ENCODE measurements at places on chromosomes 2 and 18.

DNA sequence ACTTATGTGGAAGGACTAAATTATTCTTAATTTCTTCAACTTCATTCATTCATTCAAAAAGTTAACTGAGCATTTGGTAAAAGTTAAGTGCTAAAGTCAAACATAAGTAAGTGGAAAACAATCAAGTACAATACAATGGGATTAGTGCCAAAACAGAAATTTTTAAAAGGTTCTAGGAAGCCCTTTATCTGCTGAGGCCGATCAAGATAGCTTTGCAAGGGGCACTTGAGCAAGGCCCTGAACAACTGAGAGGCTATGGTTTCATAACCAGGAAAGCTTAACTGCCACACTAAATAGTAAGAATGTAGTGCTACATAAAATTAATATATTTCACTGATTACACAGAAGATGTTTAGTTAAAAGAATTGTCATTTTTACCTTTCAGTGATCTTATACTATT lies 76.5 kb downstream of the NOL10 start:
- no peak for DNase-seq

DNA sequence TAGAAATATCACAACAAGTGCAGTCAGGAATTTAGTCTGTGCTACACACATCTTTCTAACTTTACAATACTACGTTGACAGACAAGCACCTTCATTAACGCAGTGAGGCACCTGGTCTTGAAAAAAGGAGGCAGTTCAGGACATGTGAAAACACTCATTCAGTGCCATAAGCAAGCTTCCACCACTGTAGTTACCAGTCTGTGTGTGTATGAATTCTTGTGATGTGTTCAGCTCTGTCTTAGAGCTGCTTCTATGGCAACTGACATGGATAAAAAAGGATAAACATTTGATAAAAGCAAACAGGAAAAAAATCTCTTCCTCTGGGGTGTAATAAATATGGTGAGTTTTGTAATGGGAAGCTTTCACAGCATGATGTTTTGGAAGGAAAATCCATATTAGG lies 623.8 kb upstream of the NXPH2 start:
- no peak for DNase-seq

- no peak for DNase-seq
Observed at GRCh38 chr2:156399224-156399949, 36.8 kb upstream of the GPD2 start.

DNA sequence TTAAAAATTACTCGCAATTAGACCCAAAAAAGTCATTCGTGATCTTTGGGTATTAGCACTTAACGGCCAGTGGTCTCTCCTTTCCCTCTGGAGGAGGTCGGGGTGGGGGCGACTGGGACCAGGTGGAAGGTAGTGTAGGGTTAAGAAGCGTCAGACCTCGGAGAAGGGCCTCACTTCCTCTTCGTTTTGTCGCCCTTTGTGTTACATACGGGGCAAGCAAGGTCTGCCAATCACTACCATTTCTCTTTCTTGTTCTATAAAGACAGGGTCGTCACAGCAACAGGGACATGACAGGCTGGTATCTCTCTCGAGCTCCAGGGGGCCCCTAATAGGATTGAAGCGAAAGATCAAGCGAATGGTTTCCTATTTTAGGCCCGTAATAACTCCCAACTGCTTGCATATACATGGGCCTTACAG lies 136.6 kb downstream of the INSIG2 start:
- DNase-seq = no peak

DNA sequence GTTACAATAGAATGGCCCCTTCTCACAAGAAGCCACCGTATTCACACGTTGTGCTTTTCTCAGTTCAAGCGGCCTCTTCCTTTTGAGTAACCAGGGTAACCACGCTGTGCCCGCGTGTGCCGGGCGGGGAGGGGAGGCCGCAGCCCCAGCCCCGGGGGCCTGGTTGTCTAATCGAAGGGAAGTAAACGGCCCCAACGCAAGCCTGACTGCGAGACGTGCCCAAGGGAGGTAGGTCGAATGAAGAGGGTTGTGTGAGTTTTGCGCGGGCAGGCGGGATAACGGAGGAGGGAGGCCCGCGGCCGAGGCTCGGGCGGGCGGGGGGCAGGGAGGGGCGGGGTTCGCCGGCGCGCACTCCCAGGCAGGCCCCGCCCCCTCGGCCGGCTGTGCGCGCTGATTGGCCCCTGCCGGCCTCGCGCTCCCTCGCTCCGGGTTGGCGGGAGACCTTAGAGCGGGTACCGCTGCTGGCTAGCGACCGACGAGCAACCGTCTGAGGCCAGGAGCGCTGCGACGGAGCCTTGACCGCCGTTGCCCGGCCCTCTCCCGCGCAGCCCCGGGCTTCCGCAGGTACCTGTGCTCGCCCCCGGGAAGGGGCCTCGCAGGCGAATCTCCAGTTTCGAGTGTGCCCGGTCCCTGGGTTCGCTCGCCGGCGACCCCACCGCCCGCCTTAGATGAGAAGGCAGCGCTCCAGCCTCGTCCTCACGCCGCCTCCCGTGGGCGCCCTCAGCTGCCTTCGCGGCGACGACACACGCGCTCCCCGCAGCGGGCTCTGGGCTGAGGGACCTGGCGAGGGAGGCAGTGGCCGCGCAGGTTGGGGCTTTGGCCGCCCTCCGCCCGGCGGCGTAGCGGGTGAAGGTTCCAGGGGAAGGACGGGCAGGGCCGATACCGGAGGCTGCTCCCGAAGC lies at the start of gene SPDYA:
Gene SPDYA, plus strand, starts transcription at position 451 of the 902 bp plus-strand sequence. CDS start 5,181 bp downstream, outside the sequence.
- DNase-seq = peak; percentile 93

GRCh38 chr18:45250479-45250878 lies 364.8 kb upstream of the SLC14A2 start:
- no peak for DNase-seq

DNA sequence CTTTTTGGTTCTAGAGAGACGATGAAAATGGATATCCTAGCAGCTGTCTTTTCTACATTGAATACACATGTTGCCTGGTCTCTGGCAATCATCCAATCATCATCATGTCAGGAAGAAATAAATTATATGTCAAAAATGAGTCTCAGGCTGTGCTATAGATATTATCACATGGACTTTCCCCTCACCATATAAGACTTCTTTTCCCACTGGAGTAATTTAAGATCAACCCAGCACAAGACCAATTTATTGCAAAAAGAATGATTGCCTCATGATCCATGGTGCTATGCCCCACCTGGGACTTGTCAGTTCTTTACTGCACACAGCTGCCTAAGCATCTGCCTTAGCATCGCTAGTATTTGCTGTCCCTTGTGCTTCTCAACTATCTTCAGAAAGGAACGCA lies 783.7 kb upstream of the TMEFF2 start:
- DNase-seq = no peak

GRCh38 chr2:238947920-238948710 lies 100.2 kb downstream of the TWIST2 start:
- DNase-seq = peak; percentile 43

GRCh38 chr2:148501545-148501944 lies 143.0 kb upstream of the EPC2 start:
- DNase-seq = no peak

DNA sequence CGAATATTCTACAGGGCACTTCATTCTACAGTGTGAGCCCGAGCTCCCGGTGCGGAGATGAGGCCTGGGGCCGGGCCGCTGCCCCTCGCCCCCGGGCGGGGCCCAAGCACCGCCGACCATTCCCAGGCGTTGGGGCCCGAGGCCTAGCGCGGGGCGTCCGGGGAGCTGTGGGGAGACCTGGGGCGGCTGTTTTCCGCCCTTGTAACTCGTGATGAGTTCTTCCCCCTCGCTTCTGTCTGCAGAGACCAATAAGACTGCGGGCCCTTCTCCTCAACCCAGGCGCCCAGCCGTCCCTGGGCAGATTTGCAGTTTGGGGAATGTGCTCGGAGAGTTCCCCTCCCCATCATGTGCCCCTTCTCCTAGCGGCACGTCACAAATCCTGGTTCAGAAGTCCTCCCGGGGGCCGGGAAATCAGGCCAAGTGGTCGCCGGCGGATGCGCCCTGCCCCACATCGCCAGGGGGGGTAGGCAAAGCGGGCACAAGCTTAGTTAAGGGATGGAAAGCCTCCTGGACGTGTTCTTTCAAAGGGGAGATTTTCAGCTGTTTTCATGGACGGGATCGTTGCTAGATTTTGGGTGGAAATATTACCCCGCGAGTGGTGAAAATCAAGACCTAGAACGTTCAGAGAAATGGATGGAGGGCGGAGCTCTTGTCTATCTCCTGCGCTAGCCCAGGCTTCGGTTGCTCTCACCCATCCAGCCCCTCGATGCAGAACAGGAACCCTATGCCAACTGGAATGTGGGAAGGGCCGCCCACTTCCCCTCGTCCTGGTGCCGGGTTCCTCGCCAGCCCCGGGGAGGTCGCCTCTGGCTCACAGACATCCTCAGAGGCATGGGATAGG lies 18.8 kb upstream of the HAAO start:
- peak; percentile 80 for DNase-seq

DNA sequence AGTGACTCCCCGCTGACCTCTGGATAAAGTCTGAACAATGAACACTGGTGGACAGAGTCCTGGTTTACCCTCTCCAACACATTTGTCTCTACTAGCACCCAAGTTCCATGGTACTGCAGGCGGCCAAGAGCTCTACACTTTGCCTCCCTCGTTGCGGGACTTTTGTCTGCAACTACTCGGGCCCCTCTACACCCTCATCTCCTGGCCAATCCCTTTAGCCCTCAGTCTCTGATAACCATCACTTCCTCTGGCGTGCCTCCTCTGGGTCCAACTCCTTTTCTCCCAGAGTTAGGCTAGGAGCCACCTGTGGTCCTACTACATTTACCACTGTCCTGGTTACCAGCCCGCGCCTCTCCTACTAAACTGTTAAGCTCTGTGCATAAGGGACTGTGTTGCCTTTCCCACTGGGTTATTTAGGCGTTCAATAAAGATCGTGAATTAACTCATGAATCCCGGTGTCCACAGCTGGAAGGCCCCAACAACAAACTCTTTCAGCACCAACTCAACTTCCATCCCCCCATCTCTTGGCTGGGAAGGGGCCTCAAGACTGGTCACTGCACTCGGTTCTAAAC lies 757 bp downstream of the HDHD2 start:
- DNase-seq = no peak

GRCh38 chr2:155975734-155976133 lies 356.8 kb downstream of the NR4A2 start:
- no peak for DNase-seq

DNA sequence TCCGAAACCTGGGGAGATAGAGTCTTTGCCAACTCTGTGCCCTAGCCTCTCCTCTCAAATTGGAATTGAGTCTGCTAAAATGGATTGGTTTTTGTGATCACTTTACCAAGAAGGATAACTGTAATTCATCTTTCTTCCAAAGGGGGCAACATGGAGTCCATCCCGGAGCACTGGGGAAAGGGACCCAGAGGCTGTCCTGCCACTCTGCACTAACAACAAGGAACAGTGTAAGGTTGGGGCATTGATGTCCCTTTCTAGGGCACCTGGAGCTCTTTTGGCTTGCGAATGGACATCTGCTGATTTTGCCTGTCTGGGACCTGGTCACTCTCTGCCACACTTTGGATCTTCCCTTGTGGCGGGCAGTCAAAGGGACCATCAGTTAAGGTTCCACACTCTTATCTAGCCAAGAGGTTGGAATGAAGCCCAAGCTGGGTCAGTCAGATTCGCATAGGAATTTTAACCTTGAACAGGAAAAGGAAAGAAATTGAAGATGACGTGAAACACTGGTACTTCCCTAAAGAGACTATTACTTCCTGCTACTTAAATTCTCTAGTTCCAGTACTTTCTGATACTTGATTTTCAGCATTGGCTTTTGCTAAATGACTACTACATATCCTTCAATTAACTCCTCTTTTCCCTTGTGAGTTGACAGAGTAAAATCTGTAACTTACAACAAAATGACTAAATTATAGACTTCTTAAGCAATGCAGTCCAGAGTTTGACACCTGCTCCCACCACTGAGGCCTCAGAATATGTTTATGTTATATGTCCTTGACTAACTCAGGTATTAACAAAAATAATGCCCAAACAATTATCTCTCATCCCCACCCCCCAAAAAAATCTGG lies 64.7 kb upstream of the KLF7 start:
- no peak for DNase-seq

GRCh38 chr18:21183670-21184069 lies 58.4 kb upstream of the GREB1L start:
- no peak for DNase-seq

DNA sequence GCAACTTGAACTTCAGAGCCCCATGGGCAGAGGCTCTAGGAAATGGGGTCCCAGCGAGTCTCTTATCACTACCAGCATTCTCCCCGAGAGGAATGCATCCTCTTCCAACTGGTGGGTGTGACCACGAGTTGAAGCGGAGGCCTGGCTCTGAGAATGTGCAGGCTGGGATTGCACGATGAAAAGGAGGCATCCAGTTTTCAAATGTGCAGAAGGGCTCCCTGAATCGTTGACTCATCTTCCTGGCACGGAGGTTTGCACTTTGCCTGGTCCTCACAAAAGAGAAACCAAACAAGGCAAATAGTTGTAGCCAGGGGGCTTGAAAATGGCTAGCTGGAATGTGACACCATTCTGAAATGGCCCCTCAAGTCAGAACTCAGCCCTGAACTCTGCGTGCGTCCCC lies 216.7 kb downstream of the GLI2 start:
- DNase-seq = no peak

DNA sequence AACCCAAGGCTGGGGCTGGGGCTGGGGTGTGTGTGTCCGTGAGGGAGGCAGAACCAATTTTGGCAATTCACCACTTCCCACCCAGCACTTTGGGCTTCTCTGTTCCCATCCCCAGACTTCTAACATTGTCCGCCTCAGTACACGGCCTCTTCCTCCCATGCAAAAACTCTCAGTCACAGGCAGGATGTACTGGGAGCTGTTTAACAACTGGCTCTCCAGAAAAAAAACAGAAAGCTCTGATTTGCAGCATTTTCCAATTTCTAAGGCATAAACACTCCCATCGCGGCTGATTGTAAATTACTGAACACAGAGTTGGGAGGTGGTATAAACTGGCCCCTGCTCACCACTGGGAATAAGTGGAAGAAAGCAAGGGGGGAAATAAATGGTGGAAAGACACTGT lies 73.1 kb upstream of the MAP4K3 start:
- DNase-seq = no peak

GRCh38 chr2:59824314-59824713 lies 729.1 kb downstream of the BCL11A start:
- DNase-seq = no peak

DNA sequence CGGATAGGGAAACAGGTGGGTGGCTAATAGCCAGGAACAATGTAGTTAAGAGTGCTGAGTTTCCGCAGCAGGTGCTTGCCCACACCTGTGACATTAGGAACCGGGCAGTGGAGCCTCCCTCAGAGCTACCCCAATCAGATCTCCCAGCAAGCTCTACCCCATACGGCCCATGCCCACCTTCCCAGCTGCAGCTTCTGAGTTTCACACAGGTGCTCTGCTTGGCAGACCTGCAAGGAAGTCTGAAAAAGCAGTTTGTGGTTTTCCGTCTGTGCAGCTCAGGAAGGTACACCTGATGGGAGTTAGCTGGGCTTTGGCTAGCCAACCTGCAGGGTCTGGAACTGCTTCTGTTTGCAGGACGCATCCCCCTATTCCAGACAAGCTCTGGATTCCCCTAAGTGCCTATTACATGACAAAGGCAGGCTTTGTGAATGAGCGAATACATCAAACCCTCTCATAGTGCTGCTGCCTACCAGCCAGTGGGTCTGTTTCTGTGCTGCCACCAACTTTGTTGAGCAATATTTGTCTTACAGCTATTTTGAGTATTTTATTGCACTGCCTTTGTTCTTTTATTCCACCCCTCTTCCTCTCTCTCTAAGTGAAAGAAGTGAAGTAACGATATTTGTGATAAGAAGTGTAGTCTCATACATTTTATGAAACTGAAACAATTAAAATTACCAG lies 24.7 kb upstream of the CEP68 start:
- peak; percentile 64 for DNase-seq

- DNase-seq = no peak
Observed at GRCh38 chr18:57077005-57077765, 69.7 kb upstream of the BOD1L2 start.

GRCh38 chr2:241339839-241340630 lies 16.1 kb upstream of the FARP2 start:
- DNase-seq = no peak

GRCh38 chr2:105243961-105244360 lies 2.4 kb downstream of the GPR45 start:
- DNase-seq = no peak

Data from activated effector memory CD4-positive, alpha-beta T cell treated with anti-CD3 and anti-CD28 coated beads, Interleukin-2, amount 50 U/mL, for 16 hours (primary cell).